H9 (cell line): ENCODE measurements at places on chromosomes 16 and 17.

- DNase-seq: no peak
These were observed 111.0 kb downstream of the ENGASE start for GRCh38 chr17:79185671-79186070.

- DNase-seq: no peak
These were observed 469.6 kb downstream of the SOX9 start for GRCh38 chr17:72590382-72590781.

GRCh38 chr17:64263000-64263766 is at the start of gene TEX2:
Gene TEX2 (minus strand): TSS chr17:64263260. CDS start chr17:64214217, 49,043 bp downstream.
- DNase-seq: peak; percentile 97

GRCh38 chr17:80890196-80890920 is 101.3 kb upstream of the CHMP6 start:
- no peak for DNase-seq

- DNase-seq: no peak
These were observed 86.6 kb downstream of the PLXDC1 start for GRCh38 chr17:39064819-39065218.

DNA sequence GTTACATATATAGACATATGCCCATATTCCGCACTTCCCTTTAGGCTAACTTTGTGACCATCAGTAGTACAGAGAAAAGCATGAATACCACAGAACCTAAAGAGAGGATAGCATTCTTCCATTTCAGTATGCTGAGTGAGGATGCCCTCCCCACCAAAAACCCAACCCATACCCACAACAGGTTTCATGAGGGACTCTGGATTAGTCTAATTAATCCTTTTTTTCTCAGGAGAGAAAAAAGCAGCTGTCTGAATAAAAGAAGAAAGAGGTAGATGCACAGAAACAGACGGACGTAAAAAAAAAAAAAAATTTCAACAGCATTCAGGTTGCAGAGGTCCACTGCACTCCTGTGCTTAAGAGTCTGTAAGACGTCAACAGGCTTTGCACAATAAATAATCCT is 6.7 kb downstream of the MMD start:
- DNase-seq: no peak

DNA sequence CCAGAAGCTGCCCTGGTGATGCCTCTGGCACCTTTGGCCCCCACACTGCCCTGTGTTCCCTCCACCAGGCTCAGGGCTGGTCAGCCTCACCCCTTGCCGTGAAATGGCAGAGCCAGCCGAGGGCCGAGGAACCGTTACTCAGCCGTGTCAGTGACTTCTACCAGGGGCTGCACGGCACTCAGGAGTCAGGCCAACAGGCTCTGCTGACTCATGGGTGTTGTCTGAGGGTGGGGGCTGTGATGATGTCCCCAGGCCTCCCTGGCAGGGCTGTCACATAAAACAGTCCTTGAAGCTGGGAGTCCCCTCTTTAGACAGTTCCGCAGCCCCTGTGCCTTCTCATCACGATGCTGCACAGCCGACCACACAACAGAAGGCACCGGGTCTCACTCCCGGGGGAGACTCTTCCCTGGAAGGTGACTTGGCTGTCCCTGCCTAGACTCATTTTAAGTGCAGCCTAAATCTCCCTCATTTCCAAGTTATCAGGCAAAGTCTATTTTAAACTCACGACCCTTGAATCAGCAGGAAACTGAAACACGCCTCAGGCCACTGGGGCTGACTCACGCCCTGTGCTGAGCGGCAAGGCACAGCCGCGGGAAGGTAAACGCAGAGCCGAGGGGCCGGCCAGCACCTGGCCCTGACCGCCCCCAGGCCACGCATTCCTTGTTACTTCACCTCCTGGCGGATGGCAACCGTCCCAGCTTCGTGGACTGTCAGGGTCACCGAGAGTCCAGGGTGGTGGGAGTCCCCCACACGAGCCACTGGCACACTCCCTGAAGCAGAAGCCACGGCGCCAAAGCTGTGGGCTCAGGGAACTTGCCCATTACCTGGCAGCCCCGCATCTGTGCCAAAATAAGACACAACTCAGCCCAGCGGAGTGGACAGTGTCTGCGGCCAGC is 102.6 kb downstream of the ZNF778 start:
- peak; percentile 61 for DNase-seq

- peak; percentile 79 for DNase-seq
These were observed 439 bp downstream of the TRIM25 start for GRCh38 chr17:56913353-56913866.

GRCh38 chr16:15576960-15577958 is 65.7 kb downstream of the MARF1 start:
- no peak for DNase-seq

- DNase-seq: no peak
These were observed 12.2 kb downstream of the ZNF75A start for GRCh38 chr16:3317315-3317999.

DNA sequence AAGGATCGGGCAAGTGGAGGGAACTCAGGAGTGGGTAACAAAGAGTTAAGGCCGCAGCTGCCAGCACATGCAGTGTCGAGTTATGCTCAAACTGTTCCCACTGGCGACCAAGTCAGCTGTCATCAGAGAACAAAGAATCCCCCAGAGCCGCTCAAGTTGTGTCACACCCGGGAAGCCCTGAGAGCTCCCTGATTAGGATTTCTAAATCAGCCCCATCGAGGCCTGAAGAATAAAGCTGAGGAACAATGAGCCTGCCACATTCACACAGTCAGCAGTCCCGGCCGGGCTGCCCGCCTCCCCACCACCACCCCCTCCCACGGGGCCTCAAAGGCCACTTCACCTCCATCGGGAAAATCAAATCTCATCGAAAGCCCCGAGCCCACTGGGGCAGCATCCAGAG is 84.5 kb downstream of the SOX9 start:
- DNase-seq: no peak

DNA sequence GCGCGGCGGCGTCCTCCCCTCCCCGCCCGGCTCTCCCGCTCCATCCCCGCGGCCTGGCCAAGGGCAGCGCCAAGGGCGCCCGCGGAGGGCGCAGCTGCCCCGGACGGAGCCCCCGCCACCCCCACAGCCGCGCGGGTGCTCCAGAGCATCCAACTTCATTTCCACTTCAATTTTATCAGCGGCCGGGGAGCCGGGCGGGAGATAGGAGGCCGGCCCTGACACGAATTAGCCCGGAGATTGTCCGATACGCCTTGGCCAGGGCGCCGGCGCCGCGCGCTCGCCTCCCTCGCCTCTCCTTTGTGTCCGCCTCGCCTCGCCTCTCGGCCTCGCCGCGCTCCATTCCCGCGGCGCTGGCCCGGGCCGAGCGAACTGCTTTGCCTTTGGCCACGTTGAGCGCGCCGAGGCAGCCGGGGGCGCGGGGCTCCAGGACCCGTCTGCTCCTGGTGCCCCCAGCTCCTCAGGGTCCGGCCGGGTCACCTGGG is 129.1 kb upstream of the LHX1 start:
- peak; percentile 60 for DNase-seq

GRCh38 chr17:15281909-15282308 is 16.8 kb upstream of the PMP22 start:
- DNase-seq: no peak

GRCh38 chr17:70053241-70054234 is 21.5 kb upstream of the KCNJ16 start:
- no peak for DNase-seq

DNA sequence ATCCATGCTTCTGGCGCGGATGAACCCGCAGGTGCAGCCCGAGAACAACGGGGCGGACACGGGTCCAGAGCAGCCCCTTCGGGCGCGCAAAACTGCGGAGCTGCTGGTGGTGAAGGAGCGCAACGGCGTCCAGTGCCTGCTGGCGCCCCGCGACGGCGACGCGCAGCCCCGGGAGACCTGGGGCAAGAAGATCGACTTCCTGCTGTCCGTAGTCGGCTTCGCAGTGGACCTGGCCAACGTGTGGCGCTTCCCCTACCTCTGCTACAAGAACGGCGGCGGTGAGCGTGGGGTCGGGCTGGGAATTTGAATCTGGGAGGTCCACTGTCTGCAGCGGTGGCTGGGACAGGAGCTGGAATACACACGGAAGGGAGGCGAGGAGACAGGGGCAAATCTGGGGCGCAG is 904 bp downstream of the SLC6A2 start:
- DNase-seq: peak; percentile 55

GRCh38 chr17:2608350-2608913 is 15.0 kb downstream of the PAFAH1B1 start:
- DNase-seq: no peak

- peak; percentile 83 for DNase-seq
These were observed 146.8 kb downstream of the SEC14L1 start for GRCh38 chr17:77287432-77288068.

DNA sequence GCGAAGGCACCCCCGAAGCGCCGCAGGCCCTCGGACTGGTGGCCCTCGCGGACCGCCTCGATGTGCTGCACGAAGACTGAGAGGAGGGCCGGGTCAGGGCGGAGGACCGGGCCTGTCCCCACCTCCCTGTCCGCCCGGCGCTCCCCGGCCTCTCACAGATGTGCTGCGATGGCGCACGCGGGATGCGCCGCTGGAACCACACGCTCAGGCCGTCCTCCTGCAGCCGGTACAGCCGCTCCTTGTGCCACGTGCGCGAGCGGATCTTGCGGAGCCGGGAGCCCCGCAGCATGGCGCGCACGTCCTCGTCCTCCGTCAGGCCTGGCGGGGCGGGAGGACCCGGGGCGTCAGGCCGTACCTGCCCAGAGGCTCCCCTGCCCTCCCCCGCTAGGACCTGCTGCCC is 11.3 kb downstream of the PLCD3 start:
- DNase-seq: peak; percentile 74

- DNase-seq: no peak
These were observed 142.2 kb downstream of the AATF start for GRCh38 chr17:37090941-37091340.
